ENCODE measurements at places on chromosomes 1 and 21.

- peak; percentile 71 for DNase-seq
These were observed 8.0 kb upstream of the COL6A1 start for GRCh38 chr21:45973475-45974072.

- DNase-seq, result no peak
These were observed 4.4 kb downstream of the CCN1 start for GRCh38 chr1:85584923-85585322.

GRCh38 chr1:36223381-36223995, 755 bp upstream of the THRAP3 start:
- DNase-seq, result no peak

- no peak for DNase-seq
These were observed 13.3 kb upstream of the ADORA1 start for GRCh38 chr1:203114202-203114601.

DNA sequence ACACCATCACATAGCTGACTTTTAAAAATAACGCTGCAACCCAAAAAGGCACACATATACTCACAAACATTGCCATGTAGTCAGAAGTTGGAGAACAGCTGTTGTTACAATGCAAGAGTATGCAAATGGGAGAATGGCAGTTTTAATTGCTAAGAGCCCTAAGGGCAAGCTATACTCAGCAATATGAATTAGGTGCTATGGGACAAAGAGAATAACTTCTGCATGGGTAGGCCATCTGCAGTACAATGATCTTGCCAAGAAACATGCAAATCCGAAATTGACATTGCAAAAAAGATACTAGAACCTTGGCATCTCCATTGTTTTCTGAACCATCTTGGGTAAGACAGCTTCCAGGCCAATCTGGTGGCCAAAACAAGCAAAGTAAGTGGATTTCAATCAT, 697.8 kb downstream of the LRRIQ3 start:
- DNase-seq, result no peak

DNA sequence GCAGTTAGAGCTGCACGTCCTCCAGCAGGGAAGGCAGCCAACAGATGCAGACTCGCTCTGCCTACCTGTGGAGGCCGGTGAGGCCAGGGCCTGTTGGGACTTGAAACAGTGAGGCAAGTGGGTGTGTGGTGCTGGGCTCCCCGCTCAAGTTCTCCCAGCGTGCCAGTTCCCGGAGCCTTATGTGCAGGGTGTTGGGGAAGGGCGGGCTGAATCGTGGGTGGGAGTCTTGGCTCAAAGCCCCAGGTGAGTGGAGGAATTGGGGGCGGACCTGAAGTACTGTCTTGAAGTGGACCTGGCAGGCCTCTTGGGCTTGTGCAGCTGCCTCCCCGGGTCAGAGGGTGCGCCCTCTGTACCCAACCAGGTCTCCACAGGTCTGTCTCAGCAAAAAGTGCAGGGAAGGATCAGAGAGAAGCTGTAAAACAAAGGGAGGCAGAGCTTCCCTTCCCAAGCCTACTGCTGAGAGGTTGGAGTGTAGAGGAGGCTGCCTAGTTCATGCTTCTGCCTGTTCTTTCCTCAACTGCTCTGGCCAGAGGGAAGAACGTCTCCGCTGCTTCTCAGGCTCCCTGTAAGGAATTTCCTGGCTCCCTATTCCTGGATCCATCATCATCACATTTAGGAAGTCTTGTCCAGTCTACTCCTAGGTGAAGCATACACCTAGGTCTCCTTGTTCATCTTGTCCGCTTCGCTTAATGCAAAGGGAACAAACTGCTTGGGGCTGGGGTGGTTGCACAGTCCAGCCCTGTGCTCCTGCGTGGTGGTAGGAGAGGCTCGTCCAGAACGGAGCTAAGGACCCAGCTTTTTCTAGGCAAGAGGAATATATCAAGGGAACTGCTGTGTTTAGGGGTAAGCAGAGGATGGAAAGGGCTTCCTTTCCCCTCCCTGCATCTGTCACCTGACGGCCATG, 14.9 kb downstream of the UTP11 start:
- DNase-seq, result no peak

DNA sequence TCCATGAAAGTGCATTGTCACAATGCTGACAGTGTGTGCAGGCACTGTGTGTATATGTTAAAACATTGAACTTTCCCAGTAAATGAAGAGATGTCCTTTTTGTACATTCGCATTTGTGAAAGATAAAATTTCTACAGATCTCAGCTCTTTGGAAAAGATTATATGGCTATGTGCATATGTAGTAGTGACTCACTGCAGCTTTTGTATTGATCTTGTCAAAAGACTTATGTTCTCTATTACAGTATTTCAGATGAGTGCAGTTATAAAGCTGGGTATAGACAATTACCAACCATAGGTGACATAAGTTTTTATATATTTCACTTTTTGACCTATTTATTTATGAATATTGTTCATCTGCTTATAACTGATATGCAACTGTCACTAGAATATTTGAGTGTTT, 212.6 kb downstream of the COL24A1 start:
- no peak for DNase-seq

DNA sequence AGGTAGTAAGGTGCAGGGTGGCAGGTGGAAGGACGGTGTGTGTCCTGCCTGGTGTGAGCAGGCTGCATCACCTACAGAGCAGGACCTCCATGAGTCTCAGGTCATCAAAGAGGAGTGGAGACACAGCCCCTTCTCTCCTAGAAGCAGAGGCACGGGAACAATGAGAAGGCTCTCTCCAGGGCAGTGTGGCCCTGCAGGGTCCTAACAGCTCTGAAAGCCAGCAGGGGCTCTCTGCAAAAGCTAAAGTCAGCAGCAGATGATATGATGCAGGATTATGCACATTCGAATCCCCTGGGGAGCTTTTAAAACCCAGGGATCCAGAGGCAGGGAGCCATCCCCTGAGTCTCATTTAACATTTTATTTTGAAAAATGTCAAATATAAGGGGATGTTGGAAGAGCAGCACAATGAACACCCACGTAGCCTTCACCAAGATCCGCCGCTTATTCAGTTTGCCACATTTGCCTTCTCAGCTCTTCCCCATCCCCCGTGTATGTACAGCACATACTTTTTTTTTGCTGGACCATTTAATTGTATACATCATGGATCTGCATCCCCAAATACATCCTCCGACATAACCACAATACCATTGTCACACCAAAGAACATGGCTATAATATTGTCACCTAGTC, 88.1 kb downstream of the CNIH3 start:
- DNase-seq, result no peak

GRCh38 chr1:160874935-160875334, 10.0 kb downstream of the ITLN1 start:
- DNase-seq, result no peak

- no peak for DNase-seq
These were observed 46.1 kb upstream of the KAZN start for GRCh38 chr1:14552246-14552965.

GRCh38 chr1:235940285-235940684, 73.6 kb upstream of the LYST start:
- no peak for DNase-seq

DNA sequence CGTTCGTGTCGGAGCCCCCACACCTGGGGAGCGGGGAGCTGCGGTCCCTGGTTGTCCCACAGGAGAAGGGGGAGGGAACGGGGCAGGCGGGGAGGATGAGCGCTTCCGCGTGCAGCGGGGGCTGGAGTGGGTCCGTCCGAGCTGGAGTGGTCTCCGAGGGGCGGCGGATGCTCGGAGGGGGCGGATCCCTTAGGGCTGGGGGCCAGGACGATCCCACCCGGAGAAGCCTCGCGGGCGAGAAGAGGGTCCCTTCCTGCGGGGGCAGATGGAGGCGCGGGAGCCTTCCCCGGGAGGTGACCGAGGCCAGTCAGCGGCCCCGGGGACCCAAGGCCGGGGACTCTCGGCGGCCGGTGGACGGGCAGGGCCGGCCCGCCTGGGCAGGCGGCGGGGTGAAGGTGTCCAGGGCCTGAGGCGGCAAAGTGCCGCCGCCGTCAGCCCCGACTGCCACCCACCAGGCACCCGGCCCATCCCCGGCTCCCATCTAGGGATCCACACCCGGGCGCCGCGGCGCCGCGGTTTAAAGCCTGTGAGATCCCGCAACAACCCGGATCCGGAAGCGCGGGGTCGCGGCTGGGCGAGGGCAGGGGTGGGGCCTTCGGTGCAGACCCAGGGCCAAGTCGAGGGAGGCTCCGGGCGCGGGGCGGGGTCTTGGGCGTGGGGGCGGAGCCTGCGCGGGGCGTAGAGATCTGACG, 5.3 kb upstream of the CCDC27 start:
- DNase-seq, result peak; percentile 86

GRCh38 chr21:32457360-32457840, 44.9 kb downstream of the EVA1C start:
- no peak for DNase-seq

- no peak for DNase-seq
These were observed 44.4 kb downstream of the C1orf198 start for GRCh38 chr1:230823931-230824381.

DNA sequence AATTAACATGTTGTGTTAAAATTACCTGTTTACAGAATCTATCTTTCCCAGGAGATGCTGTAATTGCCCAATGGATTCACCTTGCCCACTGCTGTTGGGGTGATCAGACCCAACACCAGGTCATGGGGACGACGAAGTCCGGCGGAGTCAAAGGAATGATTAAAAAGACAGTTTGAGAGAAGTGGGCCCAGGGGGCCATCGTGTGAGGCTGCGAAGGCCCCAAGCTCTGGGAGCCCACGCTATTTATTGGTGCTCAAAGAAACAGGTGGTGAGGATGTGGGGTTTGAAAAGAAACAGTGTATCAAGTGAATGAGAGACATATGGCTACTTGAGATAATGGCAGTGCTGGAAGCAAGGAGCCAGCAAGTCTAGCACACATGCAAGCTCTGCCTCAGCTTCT, 16.3 kb upstream of the L1TD1 start:
- no peak for DNase-seq

- DNase-seq, result no peak
These were observed 18.4 kb downstream of the RIT1 start for GRCh38 chr1:155892796-155893195.

DNA sequence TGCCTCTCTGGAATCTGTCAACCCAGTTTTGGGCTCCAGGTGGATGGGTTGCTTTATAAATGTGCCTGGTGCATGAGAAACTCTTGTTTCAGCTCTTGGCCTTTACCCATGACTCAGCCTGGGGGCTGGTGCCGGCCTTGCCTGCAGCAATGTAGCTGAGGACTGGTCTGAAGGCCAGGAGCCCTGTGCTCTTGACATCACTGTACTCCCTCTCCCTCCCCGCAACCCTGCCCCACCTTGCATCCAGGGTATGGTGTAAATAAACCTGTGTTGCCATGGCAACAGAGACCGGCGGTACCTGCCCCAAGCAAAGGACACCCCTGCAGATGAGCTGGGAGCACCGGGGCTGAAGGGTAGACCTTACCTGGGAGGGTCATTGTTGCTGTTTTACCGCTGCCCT, 13.3 kb downstream of the FAM151A start:
- DNase-seq, result no peak

DNA sequence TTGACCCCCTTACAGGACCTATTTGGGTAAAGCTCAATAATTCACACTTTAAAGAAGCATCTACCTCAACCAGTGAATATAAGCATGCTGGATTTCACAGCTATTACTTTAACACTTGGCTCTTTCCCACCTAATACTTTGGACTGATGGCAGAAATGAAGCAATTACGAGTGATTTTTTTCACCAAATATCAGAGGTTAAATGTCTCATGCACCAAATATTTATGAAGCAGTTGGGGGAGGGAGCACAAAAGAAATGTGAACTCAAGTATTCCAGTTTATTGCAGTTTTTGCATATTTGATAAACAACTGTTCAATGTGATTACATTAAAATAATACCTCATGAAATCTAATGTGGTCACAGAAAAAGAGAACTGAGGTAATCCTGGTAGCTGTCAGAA, 223.6 kb downstream of the LRRC7 start:
- DNase-seq, result no peak

- DNase-seq, result no peak
These were observed 39.6 kb downstream of the ELAVL4 start for GRCh38 chr1:50148142-50148923.

DNA sequence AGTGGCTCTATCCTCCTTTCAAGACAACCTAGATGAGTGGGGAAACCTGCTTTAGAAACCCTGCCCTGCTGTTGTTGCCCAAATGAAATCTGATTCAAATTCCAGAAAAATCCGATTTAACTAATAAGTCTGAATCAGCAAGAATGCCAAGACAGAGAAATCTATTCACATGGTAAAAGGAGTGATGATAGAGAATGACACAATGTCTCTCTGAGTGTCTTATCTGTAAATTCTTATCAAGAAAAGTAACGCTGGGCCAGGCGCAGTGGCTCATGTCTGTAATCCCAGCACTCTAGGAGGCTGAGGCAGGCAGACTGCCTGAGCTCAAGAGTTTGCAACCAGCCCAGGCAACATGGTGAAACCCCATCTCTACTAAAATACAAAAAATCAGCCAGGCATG, 13.7 kb upstream of the GUCA2A start:
- DNase-seq, result no peak

GRCh38 chr1:184610876-184611595, 143.6 kb downstream of the EDEM3 start:
- DNase-seq, result no peak

GRCh38 chr1:228541725-228542124, 54.5 kb downstream of the RNF187 start:
- DNase-seq, result no peak

DNA sequence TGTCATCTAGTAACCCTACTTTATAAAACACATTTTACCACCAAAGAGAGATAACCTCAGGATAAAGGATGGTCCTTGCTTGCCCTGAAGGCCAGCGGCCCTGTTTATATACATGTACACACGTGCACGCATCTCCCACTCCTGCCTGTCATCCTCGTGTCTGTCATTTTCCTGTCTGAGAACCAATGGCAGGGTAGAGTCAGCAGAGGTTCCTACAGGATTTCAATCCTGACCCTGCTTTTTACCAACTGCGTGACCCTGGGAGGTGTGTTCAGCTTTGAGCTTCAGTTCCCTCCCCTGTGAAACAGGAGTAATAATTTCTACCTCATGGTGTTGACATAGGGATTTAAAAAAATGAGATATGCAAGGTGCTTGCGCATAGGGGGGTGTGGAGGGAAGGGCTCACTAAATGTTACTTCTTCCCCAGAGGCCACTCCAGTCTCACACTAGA, 12.3 kb upstream of the RASSF5 start:
- no peak for DNase-seq

DNA sequence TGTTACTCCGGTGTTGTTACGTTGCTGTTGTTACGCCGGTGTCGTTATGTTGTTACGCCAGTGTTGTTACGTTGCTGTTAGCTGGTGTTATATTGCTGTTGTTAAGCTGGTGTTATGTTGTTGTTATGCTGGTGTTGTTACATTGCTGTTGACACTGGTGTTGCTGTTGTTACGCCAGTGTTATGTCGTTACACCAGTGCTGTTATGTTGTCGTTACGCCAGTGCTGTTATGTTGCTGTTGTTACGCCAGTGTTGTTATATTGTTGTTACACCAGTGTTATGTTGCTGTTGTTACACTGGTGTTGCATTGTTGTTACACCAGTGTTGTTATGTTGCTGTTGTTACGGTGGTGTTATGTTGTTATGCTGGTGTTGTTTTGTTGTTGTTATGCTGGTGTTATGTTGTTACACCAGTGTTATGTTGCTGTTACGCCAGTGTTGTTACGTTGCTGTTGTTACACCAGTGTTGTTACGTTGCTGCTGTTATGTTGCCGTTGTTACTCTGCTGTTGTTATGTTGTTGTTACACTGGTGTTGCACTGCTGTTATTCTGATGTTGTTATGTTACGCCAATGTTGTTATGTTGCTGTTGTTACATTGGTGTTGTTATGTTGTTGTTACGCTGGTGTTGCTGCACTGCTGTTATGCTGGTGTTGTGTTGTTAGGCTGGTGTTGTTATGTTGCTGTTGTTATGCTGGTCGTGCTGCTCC, 25.6 kb downstream of the H6PD start:
- no peak for DNase-seq

GRCh38 chr1:11156441-11156840, 32.7 kb upstream of the ANGPTL7 start:
- DNase-seq, result no peak

GRCh38 chr1:245645894-245646293, 491.1 kb downstream of the KIF26B start:
- DNase-seq, result no peak

Measured in activated naive CD4-positive, alpha-beta T cell (primary cell).